Tibial nerve (tissue), 4 donors: ENCODE measurements at places on chromosomes 4 and X. TPM values are rescaled to one million over a fixed set of nuclear protein-coding genes. Genes with fewer than 3 reads are reported as not detected.

F8A3 gene
- total RNA-seq = 3.0 TPM

ETDA gene
- not detected for total RNA-seq

PHEX gene
- total RNA-seq = not detected

GPR119 gene
- total RNA-seq = not detected

CYBB gene
- total RNA-seq = 23.1 TPM

RBMXL3 gene
- total RNA-seq = not detected

NONO gene
- total RNA-seq = 196 TPM

GRCh38 chr4:147942729-147943128, 210.8 kb downstream of the ARHGAP10 start:
- no peak for DNase-seq
- no peaks in the 10 kb centered on the region for H3K27me3 ChIP-seq
- peaks cover 4% of the 10 kb centered on the region for H3K4me1 ChIP-seq
- H3K4me3 ChIP-seq = no peak overlapping the region
- H3K27ac ChIP-seq = no peak overlapping the region

- no peak overlapping the region for H3K4me3 ChIP-seq
- H3K27me3 ChIP-seq = no peaks in the 10 kb centered on the region
- DNase-seq = peak; percentile 3
- peaks cover 10% of the 10 kb centered on the region for H3K36me3 ChIP-seq
These were observed 33.9 kb downstream of the WDR1 start for GRCh38 chr4:10082459-10083272.

DNA sequence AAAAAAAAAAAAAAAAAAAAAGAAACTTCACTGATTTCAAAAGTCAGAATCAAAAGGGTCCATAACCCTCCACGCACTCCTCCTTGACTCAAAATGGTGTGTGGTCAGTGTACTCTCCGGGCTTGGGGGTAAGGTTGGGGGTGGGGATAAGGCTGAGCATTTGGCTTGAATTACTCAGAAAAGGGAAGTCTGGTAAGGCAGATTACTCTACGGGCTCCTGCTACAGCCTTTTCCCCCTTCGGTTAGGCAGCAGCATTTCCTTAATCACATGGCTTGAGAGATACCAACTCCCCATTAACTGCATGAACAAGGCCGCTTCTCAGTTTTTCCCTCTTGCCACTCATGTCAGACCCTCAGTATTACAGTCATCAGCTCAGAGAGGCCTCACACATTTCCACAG, 135.4 kb upstream of the DUSP21 start:
- no peaks in the 10 kb centered on the region for H3K36me3 ChIP-seq
- no peaks in the 10 kb centered on the region for H3K27me3 ChIP-seq
- no peak overlapping the region for H3K27ac ChIP-seq
- H3K4me3 ChIP-seq = no peak overlapping the region
- no peaks in the 10 kb centered on the region for H3K4me1 ChIP-seq

DNA sequence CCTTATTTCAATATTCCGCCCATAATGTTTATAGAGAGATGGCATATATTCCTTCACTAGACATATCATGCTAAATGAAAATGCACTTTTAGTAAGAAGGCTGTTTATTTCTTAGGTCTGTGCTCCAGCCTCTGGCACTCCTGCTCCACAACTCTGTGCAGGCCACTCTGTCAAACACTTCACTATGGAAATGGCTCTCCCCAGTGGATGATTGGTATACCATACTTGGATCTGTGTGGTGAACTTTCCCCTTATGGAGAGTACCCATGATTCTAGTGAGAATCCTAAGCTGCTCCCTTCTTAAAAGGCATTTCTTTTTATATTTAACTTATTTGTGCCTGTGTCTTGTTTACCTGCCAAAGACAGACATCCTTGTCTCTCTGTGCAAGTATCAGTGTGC, 480.1 kb upstream of the GALNT7 start:
- H3K36me3 ChIP-seq = no peaks in the 10 kb centered on the region
- no peak overlapping the region for H3K27ac ChIP-seq
- no peak overlapping the region for H3K4me3 ChIP-seq
- H3K4me1 ChIP-seq = no peaks in the 10 kb centered on the region
- H3K27me3 ChIP-seq = no peaks in the 10 kb centered on the region

- H3K4me3 ChIP-seq = no peak overlapping the region
- H3K4me1 ChIP-seq = no peaks in the 10 kb centered on the region
- H3K27ac ChIP-seq = no peak overlapping the region
- DNase-seq = no peak
- no peaks in the 10 kb centered on the region for H3K36me3 ChIP-seq
These were observed 33.4 kb downstream of the KCTD8 start for GRCh38 chr4:44415251-44415650.

GRCh38 chr4:41454423-41454822, 83.5 kb upstream of the LIMCH1 start:
- no peaks in the 10 kb centered on the region for H3K36me3 ChIP-seq
- no peak overlapping the region for H3K27ac ChIP-seq
- no peak overlapping the region for H3K4me3 ChIP-seq
- no peaks in the 10 kb centered on the region for H3K27me3 ChIP-seq
- no peaks in the 10 kb centered on the region for H3K4me1 ChIP-seq

DNA sequence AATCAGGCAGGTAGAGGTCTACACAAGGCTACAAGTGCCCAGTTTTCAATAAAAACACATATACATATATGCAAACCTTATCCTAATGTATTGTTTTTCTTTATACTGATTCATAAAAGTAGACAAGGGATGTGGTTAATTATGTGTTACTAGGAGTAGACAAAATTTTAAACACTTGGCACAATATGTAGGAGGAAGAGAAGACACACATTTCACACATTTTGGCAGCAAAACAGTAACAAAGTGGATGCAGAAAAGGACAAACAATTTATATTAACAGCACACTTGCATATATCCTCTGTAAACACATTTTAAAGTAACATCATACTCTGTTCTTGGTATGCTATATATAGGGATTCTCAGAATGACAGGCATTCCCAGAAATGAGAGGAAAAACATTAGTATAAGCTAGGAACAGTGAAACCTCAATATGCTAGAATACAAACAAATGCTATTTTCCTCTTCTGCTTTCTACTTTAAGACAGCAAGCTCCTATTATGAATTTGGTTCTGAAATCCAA, 63.8 kb downstream of the GPRIN3 start:
- no peak overlapping the region for H3K4me3 ChIP-seq
- DNase-seq = no peak
- no peak overlapping the region for H3K27ac ChIP-seq
- no peaks in the 10 kb centered on the region for H3K4me1 ChIP-seq
- no peaks in the 10 kb centered on the region for H3K36me3 ChIP-seq

DNA sequence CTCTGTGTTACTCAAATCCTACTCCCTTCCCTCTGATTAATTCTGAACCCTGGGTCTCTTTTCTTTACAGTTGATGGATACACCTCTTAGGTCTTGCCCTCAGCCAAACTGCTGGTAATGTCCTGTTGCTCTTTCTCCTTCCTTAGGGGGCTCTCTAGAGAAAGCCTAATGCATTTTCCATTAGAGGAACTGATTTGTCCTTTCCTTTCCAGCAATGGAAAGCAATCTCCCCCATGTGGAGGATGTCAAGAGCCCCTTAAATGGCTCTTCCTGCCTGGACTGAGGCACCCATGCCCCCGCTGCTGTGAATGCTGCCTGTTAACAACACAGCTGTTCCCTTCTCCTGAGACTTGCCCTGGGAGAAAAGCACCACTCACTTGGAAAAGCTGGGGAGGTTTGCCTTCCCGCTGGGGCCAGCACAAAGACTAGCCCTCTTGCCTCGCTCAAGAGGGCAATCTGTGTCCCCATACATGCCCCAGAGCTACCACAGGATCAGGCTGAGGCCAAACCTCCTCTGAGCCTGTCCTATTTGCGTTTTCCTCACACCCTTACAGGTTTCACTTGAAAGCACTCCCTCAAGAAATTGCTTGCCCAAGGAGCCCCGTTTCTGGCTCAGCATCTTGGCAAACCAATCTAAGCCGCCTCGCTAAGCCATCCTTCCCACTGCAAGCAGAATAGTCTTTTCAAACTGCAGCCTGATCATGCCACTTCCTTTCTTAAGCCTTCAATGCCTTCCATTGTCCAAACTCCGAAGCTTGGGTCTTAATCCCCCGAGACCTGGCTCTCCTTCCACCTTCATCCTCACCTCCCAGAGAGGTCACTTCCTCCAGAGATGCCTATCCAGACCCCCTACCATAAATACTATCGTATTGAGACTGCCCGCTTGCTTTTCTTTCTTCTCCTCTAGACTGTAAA, 23.2 kb upstream of the SMIM20 start:
- no peaks in the 10 kb centered on the region for H3K36me3 ChIP-seq
- no peaks in the 10 kb centered on the region for H3K27me3 ChIP-seq
- DNase-seq = no peak
- no peak overlapping the region for H3K4me3 ChIP-seq
- H3K27ac ChIP-seq = no peak overlapping the region

DNA sequence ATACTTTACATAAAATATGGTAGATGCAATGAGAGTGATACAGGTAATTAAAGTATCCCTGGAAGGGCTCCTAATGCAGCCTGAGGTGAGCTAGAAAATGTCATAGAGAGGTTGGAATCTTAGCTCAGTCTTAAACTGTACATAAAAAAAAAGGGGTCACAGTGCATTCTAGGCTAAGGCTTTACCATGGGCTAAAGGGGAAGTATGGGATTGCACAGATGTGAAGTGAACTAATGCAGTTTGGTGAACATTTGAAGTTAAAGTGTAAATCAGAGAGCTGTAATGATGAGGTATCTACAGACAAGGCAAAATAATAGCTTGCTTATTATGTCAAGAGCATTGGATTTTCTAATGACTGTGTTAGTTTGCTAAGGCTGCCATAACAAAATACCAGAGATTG, 405.9 kb downstream of the ADGRL3 start:
- no peaks in the 10 kb centered on the region for H3K27me3 ChIP-seq
- no peak overlapping the region for H3K4me3 ChIP-seq
- no peak for DNase-seq
- H3K4me1 ChIP-seq = no peaks in the 10 kb centered on the region

GRCh38 chrX:31837445-31838049, 765.7 kb upstream of the FTHL17 start:
- no peaks in the 10 kb centered on the region for H3K27me3 ChIP-seq
- H3K4me1 ChIP-seq = no peaks in the 10 kb centered on the region
- H3K27ac ChIP-seq = no peak overlapping the region

GRCh38 chr4:89022426-89023128, 34.4 kb downstream of the FAM13A start:
- peaks cover 6% of the 10 kb centered on the region for H3K4me1 ChIP-seq
- H3K27ac ChIP-seq = no peak overlapping the region
- no peaks in the 10 kb centered on the region for H3K27me3 ChIP-seq
- no peak for DNase-seq

DNA sequence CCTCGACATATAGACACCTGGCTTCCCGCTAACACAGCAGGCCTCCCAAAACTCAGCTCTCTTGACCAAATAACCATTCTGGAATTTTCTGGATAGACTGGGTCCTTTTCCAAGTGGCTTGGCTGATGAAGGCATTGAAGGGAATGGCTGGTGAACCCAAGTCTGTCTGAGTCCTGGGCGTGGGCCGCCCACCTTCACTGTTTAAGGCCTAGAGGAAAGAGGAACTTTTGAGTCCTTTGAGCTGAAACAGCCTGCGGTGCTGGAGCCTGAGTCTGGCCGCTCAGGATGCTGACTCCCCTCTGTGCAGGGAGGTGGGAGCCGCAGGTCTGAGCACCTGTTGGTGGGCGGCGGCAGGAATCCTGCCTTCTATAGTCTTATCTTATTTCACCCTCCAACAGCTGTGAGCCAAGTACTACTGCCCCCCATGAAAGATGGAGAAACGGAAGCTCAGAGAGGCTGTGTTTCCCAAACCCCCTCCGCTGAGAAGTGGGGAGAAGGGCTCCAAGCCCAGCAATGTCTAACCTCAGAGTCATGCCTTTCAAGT, 23.4 kb downstream of the ACOX3 start:
- no peak overlapping the region for H3K27ac ChIP-seq
- H3K36me3 ChIP-seq = peaks cover 8% of the 10 kb centered on the region
- no peak for DNase-seq
- H3K4me3 ChIP-seq = no peak overlapping the region
- H3K27me3 ChIP-seq = no peaks in the 10 kb centered on the region

DNA sequence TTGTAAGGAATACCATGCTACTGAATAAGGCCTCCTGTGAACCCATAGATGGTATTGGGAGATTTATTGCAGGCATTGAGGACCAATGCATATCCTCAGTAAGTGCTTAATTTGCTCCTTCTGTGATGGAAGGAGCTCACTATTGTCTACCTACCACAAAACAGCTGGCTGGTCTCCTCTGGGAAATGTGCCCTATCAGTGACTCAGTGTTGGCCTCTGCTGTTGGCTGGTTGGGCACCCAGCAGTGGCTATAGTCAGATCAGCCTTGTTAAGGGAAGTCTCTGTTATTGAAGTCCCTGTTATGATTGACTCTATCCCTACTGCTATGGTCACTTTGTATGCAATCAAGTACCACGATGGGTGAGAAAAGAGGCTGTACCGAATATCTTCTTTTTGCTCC, 27.5 kb upstream of the OTUD4 start:
- DNase-seq = no peak
- no peaks in the 10 kb centered on the region for H3K27me3 ChIP-seq
- no peak overlapping the region for H3K27ac ChIP-seq
- no peaks in the 10 kb centered on the region for H3K36me3 ChIP-seq
- no peaks in the 10 kb centered on the region for H3K4me1 ChIP-seq
- H3K4me3 ChIP-seq = no peak overlapping the region
